ENCODE measurements at places on chromosomes 12 and 14.

DNA sequence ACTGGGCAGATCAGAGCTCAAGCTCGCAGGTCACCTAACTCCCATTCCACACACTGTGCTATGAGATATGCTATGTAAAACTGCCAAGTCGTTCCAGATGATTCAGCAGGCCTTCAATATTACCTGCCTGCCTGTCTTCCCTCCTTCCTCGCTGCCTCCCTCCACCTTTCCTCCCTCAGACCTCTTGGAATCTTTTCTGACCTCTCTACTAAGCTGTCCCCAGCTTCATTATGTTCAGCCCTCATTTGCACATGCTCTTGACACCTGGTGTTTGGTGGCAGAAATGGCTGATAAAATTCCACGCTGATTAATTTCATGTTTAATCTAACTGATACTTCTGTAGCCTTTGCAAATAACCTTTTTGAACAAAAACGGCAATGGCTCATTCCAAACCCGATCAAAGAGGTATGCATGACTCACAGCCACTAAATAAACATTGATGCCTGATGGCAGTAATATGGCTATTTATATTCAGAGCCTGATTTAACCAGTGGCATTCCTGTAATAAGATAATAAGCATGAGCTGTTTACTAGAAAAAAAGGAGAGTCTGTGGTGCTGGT, 130.8 kb upstream of the EGLN3 start:
- no peak for DNase-seq

DNA sequence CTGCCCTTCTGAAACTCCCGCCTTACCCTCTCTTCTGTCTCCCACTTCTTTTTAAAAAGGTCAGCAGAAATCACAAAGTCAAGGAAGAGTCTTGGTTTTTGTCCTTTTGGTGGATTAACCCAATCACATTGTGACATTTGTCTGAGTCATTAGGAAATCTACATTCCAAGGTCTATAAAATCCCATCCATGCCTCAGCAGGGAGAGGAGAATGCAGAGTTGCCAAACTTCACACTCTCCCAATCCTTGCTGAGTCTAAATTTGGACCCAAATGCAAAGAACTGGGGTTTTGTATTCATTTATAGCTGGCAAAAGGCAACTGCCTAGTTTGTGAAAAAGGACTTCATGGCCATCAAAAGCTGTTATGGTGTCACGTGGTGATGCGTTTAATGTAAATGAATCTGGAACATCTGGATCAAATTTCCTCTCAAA, 67.9 kb downstream of the TMEM30B start:
- no peak for DNase-seq

- DNase-seq, result no peak
Measured at GRCh38 chr14:95137804-95138167, 19.5 kb downstream of the DICER1 start.

DNA sequence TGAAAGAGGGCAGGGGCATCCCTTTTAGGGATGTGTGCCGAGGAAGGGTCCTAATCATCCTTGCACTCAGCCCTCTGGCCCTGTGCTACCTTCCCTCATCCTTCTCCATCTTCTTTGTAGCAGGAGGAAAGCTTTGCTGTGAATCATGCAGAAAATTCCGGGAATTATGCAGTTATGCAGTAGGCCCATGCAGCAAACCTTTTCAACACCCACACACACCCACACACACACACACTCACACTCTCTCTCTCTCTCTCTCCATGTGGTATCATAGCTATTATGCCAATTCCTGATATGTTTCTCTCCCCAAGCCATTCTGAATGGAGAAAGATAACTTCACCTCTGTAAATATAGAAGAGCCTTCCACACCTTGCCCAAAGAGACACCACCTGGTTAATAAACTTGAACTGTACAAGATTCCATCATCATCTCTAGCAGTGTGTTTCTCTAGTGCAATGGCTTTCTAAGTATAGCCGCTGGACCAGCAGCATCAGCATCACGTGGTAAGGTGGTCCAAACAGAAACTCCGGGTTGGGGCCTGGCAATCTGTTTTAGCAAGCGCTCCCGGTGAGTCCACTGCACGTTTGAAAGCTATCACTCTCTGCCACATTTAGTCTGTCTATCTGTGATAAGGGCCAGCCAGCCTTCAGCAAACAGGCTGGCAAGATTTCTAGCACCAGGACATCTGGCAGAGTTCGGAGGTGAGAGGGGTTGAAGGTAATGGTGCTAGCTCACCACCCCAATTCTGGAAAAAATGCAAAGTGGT, 57.6 kb downstream of the MDM2 start:
- no peak for DNase-seq

GRCh38 chr12:62191491-62192179, 68.6 kb upstream of the USP15 start:
- peak; percentile 9 for DNase-seq

DNA sequence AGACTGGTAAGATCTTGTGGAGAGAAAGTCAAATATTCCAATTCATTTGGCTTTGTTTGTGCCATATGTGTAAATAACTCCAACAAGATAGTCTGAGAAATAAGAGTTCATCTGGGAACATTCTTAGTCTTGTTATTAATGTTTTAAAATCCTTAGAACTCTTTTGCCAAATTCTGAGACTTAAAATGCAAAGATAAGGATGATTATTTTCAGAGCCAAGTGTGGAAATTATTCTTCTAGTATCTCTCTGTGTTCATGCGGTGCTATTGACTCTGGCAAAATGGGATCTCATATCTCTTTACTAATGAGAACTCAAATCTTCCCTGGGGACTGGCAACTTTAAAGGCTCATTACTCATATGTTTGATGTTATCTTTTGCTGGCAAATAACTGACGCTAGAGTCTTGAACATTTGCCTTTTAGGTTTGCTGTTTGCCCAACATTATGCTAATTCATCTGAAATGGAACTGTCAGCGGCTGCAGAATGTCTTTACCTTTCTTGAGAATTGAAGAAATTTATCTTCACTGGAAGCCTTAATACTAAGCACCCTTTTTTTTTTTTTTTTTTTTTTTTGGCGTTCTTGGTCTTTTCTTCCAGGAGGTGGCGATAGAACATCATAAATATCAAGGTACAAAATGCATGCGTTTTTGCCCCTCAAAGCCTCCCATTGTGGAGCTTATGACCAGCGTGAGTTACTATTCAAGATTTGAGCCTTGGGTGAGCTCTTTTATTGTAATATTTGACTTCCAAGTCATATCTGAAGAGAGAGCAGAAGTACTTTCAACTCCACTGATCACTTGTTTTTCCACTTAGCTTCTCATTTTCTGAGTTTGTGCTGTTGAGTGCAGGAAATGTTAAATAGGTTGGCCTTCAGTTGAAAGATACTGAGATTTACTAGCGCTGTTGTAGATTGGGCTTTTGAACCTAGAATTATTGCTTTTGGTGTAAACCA, 86.5 kb downstream of the CAND1 start:
- peak; percentile 71 for DNase-seq

- no peak for DNase-seq
Measured at GRCh38 chr12:79988368-79988767, 53.5 kb upstream of the PPP1R12A start.

DNA sequence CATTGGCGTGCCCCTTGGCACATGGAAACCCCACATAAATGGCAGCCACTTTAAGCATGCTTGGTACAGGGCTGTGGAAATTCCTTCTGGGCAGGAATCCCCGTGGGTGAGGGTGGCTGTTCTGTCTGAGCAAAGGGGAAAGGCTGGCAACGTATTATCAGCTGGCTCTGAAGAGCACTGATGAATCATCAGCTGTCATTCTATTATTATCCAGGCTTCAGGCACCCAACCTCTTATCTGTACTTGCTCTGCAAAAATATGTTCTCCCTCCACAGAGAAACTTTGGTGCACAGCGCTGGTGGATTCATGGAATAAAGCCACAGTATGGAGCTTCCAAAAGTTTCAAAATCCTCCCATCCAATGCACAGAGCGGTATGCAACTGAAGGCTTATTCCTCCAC, 167.1 kb downstream of the TBX5 start:
- no peak for DNase-seq

- no peak for DNase-seq
Measured at GRCh38 chr12:51976376-51977160, 25.1 kb downstream of the ACVR1B start.

- DNase-seq, result no peak
Measured at GRCh38 chr12:39420043-39420442, 22.9 kb downstream of the KIF21A start.

- no peak for DNase-seq
Measured at GRCh38 chr14:65185829-65186228, 83.5 kb upstream of the MAX start.

GRCh38 chr14:77859934-77860570, 60.1 kb downstream of the ADCK1 start:
- DNase-seq, result no peak

DNA sequence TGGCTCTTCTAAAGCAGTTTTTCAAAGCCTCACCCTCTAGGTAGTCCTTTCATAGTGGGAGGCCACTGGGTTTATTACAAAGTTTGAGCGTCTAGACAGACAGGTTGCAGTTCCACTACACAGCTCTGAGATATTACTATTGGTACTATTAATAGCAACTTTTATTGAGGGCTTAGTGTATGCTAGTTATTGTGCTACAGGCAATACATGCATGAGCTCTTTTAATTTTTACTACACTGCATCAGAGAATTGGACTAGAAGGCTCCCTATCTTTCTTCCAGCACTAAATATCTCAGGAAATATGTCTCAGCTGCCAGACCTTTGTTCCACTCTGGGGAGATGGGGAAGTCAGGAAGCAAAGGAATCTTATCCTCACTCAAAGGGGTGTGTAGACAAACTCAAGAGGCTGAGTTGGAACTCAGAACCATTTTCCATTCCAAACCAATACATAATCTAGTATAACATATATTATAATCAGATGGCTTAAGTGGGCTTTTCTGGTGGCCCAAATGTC, 161.8 kb upstream of the SLC38A2 start:
- DNase-seq, result no peak

GRCh38 chr12:56160193-56160763, 2.1 kb downstream of the MYL6 start:
- DNase-seq, result no peak

DNA sequence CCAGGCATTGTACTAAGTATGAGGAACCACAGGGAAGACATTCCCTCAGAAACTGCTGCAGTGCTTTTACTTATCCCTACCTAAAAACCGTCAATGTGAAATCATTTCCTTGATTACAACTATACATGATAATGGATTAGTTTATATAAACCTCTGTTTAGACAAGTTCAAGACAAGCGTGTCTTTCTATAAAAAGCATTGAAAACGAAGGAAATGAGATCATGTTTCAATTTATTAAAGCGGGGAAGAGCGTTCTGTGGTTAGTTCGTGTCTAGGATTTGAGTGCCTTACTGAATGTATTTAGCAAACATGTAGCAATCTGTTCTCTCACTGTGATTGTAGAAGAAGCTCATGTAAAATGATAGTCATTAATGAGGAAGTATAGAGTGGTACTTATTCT, 37.5 kb downstream of the GALC start:
- DNase-seq, result no peak

GRCh38 chr12:70367258-70368141, 1.4 kb downstream of the KCNMB4 start:
- DNase-seq, result no peak

DNA sequence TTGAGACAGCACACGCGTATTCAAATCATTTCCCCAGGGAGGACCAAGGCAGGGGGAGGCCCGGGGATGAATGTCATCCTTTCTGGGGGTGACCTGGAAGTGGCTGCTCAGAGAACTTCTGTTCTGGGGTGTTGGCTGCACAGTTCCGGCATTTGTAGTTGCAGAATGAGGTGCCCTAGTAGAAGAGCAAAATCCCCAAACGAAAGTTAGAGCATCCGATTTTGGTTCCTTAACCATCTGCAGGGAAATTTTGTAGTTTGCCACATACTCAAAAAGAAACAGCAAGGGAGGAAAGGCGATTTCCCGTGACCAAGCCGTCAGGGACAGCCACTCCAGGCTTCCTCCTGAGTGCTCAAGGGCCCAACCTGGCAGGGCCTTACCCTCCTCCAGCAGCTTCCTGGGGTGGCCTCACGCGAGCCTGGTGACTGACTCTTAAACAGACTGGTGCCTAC, 13.0 kb upstream of the TRAF3 start:
- DNase-seq, result no peak

GRCh38 chr14:96268431-96269358, 12.7 kb downstream of the BDKRB1 start:
- DNase-seq, result no peak

DNA sequence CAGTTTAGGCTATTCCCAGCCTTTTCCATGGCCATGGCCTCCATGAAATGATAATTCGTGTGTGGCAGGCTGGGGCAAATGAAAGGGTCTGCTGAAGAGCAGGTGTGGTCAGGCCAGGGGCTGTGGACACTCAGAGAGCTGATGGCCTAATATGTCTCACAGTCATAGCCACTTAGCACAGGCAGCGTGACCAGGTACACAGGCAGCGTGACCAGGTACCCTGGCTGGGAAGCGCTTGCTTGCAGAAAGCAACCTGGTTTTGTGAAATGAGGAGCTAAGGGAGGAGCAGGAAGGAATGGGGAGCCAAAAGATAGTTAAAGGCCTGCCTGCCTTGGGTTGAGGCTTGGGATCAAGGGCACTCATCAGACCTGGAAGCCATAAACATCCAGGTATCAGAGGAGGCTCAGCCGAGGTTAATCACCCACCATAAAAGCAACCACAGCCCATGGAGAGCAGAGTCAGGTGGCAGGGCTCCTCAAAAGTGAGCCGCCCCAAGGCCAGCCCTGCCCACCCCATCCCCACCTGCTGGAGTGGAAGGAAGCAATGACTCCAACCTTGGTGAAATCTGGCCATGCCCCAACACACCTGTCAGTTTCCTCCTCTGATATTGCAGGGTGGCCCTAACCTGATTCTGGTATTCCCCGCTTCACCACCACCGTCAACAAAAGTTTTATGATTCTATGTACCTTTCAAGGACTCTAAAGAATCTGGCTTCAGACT, 8.0 kb upstream of the KRT8 start:
- DNase-seq, result no peak

- DNase-seq, result no peak
Measured at GRCh38 chr12:19055589-19055988, 73.9 kb upstream of the PLEKHA5 start.

GRCh38 chr12:66329941-66330340, 27.6 kb downstream of the HELB start:
- DNase-seq, result no peak

GRCh38 chr14:94675036-94675435, 62.8 kb downstream of the SERPINA3 start:
- DNase-seq, result no peak

GRCh38 chr14:36221112-36221511, 44.6 kb upstream of the PTCSC3 start:
- no peak for DNase-seq

DNA sequence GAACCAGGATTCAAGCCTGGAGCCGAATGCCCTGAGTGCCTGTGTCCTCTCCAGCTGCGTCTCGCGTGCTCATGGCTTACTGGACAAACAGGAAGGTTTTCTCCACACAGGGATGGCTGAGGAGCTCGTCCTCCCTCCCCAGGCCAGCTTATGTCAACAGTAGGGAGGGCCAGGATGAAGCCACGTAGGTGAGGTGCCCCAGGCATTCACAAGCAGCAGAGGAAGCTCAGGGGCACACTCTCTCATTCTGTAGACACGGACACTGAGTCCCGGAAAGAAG, 49.3 kb downstream of the TRPV4 start:
- DNase-seq, result peak; percentile 77
